ENCODE measurements at places on chromosomes 5 and 9.

DNA sequence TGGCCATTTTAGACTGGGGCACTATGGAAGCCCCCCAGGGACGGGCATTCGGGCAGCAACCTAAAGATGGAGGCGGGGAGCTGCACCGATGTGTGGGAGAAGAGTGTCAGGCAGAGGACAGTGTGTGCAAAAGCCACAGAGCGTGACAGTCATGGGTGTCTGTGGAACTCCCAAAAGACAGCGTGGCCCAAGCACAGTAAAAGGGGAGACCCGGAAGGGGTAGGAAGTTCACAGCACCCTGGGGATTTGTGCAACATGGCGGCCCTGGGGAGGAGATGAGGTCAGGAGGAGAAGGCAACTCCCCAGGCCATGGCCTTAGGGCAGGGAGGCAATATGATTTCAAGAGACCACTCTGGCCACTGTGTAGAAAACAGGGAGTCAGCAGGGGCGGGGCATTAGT lies 38.9 kb upstream of the FGF1 start:
- no peak for DNase-seq

DNA sequence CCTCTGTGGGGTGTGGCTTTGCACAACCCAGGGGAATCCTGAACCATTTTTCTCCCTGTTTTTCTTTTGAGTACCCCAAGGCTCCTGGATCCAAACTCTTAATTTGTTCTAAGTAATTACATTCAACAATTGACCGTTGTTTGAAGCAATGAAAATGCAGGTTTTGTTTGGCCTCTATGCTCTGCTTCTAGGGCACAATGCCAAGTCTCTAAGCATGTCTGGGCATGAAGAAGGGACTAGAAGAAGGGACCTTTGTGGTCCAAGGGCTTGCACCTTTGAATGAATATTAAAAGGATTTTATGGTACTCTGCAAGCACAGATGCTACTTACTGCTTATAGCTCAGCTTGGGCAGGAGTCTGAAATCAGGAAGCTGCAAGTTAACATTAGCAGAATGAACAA lies 6.6 kb upstream of the ENC1 start:
- DNase-seq: no peak

GRCh38 chr5:61516946-61517345 lies 184.9 kb downstream of the ZSWIM6 start:
- no peak for DNase-seq

DNA sequence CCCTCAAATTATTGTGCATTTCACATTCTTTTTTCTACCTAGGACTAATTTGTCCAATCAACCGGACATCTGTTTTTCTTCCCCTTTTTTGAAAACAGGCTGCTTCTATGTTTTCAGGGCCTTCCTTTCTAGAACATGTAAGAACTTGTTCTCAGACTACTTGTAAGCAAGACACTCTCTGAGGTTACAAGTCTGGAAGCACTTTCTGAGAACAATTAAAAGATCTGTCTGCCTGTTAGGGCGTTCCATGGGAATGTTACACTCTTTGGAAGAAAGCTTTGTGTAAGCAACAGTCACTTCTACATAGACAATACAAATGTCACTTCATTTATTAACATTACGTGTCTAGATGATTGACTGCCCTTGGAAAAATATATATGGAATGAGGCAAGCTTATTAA lies 50.9 kb upstream of the HSPB3 start:
- no peak for DNase-seq

- no peak for DNase-seq
Observed at GRCh38 chr5:152606776-152607364, 201.8 kb upstream of the NMUR2 start.

DNA sequence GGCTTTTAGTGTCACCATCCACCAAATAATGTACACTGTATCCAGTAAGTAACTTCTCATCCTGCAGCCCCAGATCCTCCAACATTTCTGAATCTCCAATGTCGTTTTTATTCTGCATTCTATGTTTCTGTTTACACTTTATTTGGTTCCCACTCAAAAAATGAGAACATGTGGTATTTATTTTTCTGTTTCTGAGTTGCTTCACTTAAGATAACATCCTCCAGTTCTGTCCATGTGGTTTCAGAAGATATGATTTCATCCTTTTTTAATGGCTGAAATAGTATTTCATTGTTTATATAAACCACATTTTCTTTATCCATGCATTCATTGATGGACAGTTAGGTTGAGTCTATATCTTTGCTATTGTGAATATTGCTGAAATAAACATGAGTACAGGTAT lies 677.3 kb upstream of the FTMT start:
- no peak for DNase-seq

Measured in CD4-positive, alpha-beta T cell treated with Interleukin-10 for 1 hour (primary cell).